ENCODE measurements at places on chromosomes 16 and 17. TPM values are rescaled to one million over a fixed set of nuclear protein-coding genes. Genes with fewer than 3 reads are reported as not detected.

The GNAO1 gene
- total RNA-seq: not detected

The TBX4 gene
- not detected for total RNA-seq

The C16orf89 gene
- not detected for total RNA-seq

The SLX4 gene
- total RNA-seq: 40.0 TPM

The DGKE gene
- total RNA-seq: 21.4 TPM

The ADAD2 gene
- not detected for total RNA-seq

The FGF11 gene
- 11.0 TPM for total RNA-seq

The CD300H gene
- not detected for total RNA-seq

The EVPLL gene
- total RNA-seq: not detected

The TRIM72 gene
- total RNA-seq: 0.46 TPM

The PPP1R27 gene
- total RNA-seq: not detected

The SALL1 gene
- not detected for total RNA-seq

The SLC46A1 gene
- 1.2 TPM for total RNA-seq

The RAB37 gene
- total RNA-seq: 12.7 TPM

The MED31 gene
- total RNA-seq: 25.2 TPM

The NT5M gene
- total RNA-seq: 14.0 TPM
